ENCODE measurements at places on chromosomes 11 and 22.

GRCh38 chr22:46951973-46952372 is 189.5 kb downstream of the TBC1D22A start:
- no peak for DNase-seq

GRCh38 chr11:84722583-84723108 is 904.5 kb downstream of the DLG2 start:
- no peak for DNase-seq

- no peak for DNase-seq
Measured at GRCh38 chr11:45021692-45022141, 71.0 kb upstream of the TP53I11 start.

- no peak for DNase-seq
Measured at GRCh38 chr11:11148104-11148509, 204.9 kb downstream of the CSNK2A3 start.

- no peak for DNase-seq
Measured at GRCh38 chr22:21073023-21073422, 27.3 kb downstream of the LRRC74B start.

DNA sequence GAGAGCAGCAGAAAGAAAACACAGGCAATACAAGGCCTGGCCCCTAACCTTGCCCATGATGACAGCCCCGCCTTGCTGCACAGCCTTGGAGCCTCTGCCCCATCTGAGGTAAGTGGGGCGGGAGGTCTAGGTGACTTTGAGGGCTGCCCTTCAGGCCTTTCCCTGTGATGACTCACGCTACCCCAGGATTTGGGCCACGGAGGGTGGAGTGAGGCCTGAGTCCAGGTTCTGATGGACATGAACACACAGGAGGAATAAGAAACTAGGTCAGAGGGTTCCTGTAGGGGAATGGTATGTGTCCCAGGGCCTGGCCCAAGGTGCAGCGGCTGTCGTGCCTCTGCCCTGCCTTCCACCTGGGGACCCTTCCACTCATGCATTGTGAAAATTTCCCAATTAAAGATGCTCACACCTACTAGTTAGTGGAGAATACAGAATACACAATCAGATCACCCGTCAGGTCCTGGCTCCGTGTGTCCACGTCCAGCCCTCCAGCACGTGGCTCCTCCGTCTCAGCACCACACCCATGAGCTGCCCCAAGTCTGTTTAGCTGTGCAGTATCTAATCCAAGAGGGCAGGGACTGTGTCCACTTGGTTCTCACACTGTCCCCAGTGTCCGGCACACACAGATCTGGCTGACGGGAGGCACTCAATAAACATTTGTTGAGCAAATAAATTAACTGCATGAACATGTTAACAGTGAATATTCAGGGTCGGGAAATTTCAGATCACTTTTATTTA is 111.0 kb downstream of the CHST1 start:
- no peak for DNase-seq

DNA sequence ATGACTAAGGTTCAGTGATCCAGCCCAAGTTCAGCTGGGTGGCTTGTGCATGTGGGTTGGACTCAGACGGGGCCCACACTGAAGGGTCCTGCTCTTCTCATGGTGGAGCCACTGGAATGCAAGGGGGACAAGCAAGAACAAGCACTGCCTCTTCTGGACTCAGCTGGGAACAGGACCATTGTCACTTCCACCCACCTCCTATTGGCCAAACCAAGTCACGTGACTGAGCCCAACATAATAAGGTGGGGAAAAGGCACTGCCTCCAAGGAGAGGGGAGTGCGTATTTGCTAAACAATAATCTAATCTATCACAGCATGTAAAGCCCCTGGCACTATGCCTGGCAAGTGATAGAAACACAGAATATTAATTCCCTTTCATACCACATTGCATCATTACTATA is 87.1 kb downstream of the CHST1 start:
- DNase-seq, result no peak

DNA sequence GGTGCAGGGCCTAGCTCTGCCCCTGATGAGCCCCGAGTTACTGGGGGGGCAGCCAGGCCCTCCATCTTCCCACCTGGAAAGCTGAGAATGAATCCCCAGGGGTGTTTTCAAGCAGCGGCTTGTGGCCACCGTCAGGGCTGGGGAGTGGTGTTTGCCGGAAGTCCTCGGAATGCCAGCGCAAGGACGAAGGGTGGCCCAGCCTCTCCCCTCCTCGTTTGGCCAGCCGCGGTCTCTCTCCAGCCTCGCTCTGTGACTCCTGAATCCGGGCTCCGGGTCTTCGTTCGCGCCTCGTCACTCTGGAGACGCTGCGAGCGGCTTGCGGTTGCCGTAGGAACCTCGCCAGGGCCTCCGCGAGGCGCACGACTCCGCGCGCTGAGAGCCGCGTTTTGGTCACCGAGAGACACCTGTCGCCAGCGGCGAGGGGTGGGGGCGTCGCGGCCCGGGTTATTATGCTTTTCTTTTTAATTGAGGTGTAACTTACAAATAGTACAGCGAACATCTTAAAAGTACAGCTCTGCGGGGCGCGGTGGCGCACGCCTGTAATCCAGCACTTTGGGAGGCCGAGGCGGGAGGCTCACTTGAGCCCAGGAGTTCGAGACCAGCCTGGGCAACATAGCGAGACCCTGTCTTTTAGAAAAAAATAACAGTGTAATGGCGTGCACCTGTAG is 6.3 kb upstream of the KDELR3 start:
- DNase-seq, result peak; percentile 49

Data from stimulated activated CD4-positive, alpha-beta T cell treated with anti-CD3 and anti-CD28 coated beads, Interleukin-12 subunit alpha, Interleukin-12 subunit beta, amount 100 ng/mL, for 48 hours (primary cell).